ENCODE measurements at places on chromosomes 1 and 21. TPM values are rescaled to one million over a fixed set of nuclear protein-coding genes. Genes with fewer than 3 reads are reported as not detected.

Gene CD247
- 0.30 TPM for polyA plus RNA-seq

Gene FMO3
- polyA plus RNA-seq: not detected

Gene CSF3R
- not detected for polyA plus RNA-seq

Gene SAMD13
- polyA plus RNA-seq: 14.9 TPM

Gene TGFB2
- polyA plus RNA-seq: 0.16 TPM

Gene POLR3C
- 30.1 TPM for polyA plus RNA-seq

Gene DYNLT4
- polyA plus RNA-seq: not detected

Gene GPR3
- polyA plus RNA-seq: 0.12 TPM

Gene ADORA3
- polyA plus RNA-seq: not detected

Gene RASAL2
- polyA plus RNA-seq: 73.3 TPM

Gene ARID4B
- polyA plus RNA-seq: 43.7 TPM

Gene TPTE
- not detected for polyA plus RNA-seq

Gene RCSD1
- polyA plus RNA-seq: not detected

Gene ESPN
- not detected for polyA plus RNA-seq

Gene TAF13
- polyA plus RNA-seq: 60.1 TPM

Gene PROX1
- polyA plus RNA-seq: 0.62 TPM
